Naive thymus-derived CD8-positive, alpha-beta T cell (primary cell): ENCODE measurements at places on chromosomes 2 and 18.
A peak's percentile ranks its signal among the peaks of the same experiment; 100 is the strongest.

GRCh38 chr2:204870053-204870452 lies 324.8 kb downstream of the PARD3B start:
- DNase-seq = no peak

- no peak for DNase-seq
Observed at GRCh38 chr2:182816866-182817265, 49.6 kb downstream of the FRZB start.

GRCh38 chr2:44713170-44713569 lies 228.3 kb upstream of the SIX3 start:
- no peak for DNase-seq

GRCh38 chr2:3377279-3377611 lies 373 bp downstream of the EIPR1 start:
- DNase-seq = no peak

DNA sequence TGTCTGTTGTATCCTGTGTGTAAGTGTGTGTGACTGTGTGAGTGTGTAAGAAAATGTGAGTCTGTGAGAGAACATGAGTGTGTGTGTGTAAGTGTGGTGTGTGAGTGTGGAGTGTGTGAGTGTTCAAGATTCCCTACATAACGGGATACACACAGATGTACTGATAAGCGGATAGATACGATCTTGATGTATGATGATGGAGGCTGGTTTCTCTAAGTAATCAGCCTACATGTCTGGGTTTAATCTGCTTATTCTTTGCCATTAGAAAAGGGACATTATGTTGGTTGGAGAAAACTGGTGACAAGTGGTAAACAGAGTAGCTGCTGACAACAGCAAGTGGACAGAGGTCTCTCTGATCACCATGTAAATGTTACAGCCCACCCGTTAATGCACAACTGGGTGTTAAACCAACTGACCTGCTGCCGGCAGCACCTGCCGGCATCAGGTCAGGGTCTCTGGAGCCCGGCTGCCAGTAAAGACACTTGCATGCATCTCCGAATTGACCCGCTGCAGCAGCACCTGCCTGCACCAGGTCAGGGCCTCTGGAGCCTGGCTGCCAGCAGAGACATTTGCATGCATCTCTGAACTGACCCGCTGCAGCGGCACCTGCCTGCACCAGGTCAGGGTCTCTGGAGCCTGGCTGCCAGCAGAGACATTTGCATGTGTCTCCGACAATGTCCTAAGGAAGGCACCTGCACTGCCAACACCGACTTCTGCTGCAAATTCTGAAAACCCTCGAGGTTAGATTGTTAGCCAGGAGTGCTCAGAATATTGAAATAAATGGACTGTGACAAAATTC lies 87.5 kb downstream of the MBP start:
- DNase-seq = no peak

- no peak for DNase-seq
Observed at GRCh38 chr18:37729716-37730115, 164.1 kb upstream of the CELF4 start.

GRCh38 chr18:69557282-69557681 lies 156.6 kb downstream of the DOK6 start:
- no peak for DNase-seq

- peak; percentile 17 for DNase-seq
Observed at GRCh38 chr2:71100195-71100964, 29.6 kb downstream of the MCEE start.

GRCh38 chr2:29518010-29518409 lies 402.8 kb downstream of the CLIP4 start:
- DNase-seq = no peak

DNA sequence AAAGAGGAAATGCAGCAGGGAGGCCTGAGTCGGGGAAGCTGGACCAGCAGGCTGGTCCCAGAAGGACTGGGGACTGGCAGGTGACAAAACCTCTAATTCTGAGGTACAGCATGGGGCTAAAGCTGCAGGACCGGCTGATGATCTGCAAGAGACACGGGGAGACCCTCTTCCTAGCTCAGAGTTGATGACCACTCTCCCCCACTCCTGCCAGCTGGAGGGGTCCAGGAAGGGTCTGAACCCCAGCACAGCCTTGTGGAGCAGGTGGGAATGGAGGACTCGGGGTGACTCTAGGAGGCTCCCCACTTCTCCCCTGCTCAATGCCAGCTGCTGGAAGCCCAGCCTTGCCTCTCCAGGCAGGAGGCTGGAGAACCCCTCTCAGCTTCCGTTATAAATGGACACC lies 67.7 kb downstream of the TWIST2 start:
- DNase-seq = no peak

DNA sequence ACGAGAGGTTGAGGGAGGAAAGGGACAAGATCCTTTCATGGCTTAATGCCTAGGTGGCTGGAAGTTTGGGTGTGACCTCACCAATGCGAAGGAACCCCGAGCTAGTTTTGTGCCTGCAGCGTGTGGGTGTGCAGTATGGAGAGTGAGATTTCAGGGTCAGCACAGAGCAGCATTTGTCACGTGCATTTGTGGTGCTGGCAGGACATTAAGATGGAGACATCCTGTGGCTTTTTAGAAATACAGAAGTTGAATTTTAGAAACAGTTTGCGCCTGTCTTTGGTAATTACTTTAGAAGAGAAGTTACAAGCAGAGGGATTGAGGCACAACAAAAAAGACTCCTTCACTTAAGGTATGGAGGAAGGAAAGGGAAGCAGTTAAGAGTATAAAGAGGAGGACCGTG lies 258.2 kb upstream of the THUMPD2 start:
- no peak for DNase-seq

GRCh38 chr2:82043867-82044266 lies 1739.3 kb upstream of the LRRTM1 start:
- DNase-seq = no peak

GRCh38 chr2:55807900-55808299 lies 114.3 kb upstream of the PNPT1 start:
- DNase-seq = no peak

- no peak for DNase-seq
Observed at GRCh38 chr2:180955101-180955500, 25.3 kb upstream of the UBE2E3 start.

GRCh38 chr2:202797944-202798343 lies 73.6 kb downstream of the ICA1L start:
- DNase-seq = no peak

- DNase-seq = peak; percentile 61
Observed at GRCh38 chr2:160210599-160211138, 10.6 kb upstream of the ITGB6 start.

DNA sequence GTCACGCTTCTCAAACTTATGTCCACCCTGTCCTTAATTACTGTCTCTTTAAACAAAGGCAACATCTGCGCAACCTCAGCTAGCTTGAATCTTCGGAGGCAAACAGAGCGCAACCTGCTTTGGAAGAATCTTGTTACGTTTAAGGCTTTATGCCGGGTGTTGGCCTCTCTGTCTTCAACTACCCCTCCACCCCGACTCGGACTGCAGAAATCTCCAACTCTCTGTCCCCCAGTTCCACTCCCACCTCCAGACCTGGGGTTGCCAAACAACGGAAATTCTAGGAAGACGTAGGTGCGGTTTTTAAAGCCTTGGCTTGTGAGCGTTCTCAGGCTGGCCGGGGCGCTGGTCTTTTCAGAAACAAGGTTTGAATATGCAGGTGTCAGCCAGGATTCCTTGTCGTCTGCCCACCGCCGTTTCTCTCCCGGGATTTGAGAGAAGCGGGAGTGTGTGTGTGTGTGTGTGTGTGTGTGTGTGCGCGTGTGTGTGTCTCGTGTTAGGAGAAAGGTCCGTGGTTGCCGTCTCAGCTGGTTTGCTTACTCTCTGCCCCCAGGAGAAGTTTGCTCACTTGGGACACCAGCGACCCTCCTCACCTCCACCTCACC lies 1.1 kb upstream of the ONECUT2 start:
- no peak for DNase-seq

- DNase-seq = no peak
Observed at GRCh38 chr2:138244501-138244925, 257.1 kb upstream of the SPOPL start.

DNA sequence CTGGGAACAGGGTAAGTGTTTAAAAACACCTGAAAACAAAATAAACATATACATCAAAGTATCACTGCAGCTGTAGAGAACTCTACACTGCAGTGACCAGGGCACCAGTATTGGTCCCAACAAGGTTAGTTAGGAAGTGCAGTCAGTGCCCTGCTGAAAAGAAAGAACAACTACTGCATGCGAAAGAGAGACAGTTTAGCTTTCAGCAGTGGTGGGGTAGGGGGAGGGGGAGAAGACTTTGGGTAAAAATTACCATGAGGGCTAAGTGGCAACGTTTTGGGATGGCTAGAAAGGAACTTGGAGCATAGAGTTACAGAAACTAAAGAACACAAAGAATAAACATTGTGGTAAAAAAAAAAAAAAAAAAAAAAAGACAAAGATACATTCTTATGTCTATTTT lies 112.1 kb downstream of the UPP2 start:
- DNase-seq = no peak

DNA sequence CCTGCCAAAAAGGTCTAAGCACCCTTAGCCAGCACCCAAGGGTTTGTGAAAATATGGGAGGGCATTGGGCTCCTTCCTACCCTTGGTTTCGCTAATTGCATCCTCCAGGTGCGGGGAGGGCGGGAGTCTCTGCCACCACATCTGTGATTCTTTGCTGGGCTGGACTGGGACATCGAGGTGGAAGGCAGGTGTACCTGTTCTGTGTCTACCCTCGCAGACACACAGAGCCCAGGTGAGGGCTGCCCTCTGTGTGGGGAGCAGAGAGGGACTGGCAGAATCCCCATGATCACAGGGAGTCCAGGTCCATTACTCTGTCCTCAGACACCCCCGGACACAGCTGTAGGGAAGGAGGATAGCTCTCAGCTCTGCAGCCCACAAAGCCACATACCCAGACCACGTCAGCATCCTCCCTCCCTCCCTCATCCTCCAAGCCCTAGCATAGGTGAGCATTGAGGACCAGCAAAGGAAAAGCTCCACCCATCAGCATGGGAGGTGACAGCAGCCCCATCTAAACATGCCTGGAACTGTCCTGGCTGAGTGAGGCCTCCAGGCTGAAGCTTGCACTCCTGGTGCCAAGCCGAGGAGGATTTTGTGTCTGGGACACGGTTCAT lies 49.8 kb downstream of the PLB1 start:
- DNase-seq = no peak

- no peak for DNase-seq
Observed at GRCh38 chr2:134739879-134740301, 21.1 kb upstream of the TMEM163 start.

GRCh38 chr18:24272229-24272525 lies 125.4 kb downstream of the OSBPL1A start:
- DNase-seq = no peak

DNA sequence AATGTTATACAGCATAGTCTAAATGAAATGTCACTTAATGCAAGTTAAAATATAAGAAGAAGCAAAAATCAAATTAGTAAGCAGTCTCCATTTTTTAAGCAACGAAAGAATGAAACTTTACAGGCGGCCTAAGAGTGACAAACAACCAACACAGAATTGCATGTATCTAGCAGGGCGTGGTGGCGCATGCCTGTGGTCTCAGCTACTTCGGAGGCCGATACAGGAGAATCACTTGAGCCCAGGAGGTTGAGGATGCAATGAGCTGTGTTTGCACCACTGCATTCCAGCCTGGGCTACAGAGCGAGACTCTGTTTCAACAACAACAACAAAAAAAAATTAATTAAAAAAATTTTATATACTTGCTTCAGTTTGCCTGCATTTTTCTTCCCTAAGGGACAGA lies 16.6 kb downstream of the RBMS1 start:
- no peak for DNase-seq

- DNase-seq = no peak
Observed at GRCh38 chr2:231047274-231047922, 9.3 kb upstream of the PSMD1 start.

- DNase-seq = peak; percentile 90
Observed at GRCh38 chr18:77062518-77063003, 70.0 kb downstream of the MBP start.

DNA sequence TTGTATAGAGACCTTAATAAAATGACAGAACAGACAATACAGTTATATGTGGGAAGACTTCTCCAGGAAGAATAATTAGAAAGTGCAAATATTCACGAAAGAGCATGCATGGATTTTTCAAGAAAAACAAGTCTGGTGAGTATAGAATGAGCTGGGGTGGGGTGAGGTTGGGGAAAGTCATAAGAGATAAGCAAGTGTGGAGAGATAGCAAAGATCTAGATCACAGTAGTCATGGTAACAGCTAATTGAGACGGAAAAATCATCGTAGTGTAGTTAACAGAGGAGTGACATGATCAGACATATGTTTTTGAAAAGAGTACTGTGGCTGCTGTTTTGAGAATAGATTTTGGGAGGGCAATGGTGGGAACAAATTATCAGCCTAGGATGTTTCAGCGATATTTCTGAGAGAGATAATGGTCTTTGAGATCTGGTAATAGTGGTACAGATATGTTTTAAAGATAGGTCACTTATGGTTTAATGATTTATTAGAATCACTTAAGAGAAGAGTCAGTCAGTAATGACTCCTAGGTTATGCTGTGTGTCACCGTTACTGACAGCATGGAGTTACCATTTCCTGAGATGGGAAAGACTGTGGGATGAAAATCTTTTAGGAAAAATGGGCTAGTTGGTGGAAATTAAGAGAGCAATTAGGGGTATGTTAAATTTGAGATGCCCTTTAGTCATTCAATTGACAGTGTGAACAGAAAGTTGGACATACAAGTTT lies 248.5 kb upstream of the SLC8A1 start:
- no peak for DNase-seq

- no peak for DNase-seq
Observed at GRCh38 chr2:121002597-121002996, 266.9 kb downstream of the GLI2 start.

DNA sequence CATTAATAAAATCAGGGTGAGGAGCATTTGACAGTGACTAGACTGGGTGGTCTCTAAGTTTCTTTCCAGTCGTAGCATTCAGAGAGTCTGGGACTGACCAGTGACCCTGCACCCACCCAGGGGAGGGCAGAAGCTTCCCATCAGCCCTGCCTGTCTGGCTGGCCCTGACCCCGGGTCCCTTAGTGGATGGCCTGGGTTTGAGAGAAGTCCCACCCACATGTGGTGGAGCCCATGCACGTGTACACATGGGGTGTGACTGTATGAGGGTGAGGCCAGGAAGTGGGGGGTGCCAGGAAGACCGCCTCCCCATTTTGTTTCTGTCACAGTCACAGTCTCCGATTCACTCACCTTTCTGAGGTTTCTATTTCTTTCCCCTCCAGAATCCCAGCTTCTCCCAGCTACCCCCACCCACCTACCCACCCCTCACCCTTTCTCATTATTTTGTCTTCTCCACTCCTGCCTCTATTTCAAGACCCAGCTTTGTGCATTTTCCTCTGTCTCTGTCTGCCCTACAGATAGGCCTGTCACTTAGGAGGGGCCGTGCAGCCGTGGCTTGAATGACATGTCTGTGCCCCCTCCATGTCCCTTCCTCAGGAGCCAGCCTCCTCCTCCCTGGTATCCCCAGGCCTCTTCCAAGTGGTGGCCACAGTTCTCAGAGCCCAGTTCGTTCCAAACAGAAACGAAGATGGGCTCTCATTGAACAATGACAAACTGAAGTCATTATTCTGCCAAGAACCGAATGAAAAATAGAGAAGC lies 13.6 kb downstream of the CIB4 start:
- no peak for DNase-seq
